Natural killer cell (primary cell): ENCODE measurements at places on chromosomes 16 and 17. TPM values are rescaled to one million over a fixed set of nuclear protein-coding genes. Genes with fewer than 3 reads are reported as not detected.
A peak's percentile ranks its signal among the peaks of the same experiment; 100 is the strongest.

APOH gene
- not detected for total RNA-seq

DNA sequence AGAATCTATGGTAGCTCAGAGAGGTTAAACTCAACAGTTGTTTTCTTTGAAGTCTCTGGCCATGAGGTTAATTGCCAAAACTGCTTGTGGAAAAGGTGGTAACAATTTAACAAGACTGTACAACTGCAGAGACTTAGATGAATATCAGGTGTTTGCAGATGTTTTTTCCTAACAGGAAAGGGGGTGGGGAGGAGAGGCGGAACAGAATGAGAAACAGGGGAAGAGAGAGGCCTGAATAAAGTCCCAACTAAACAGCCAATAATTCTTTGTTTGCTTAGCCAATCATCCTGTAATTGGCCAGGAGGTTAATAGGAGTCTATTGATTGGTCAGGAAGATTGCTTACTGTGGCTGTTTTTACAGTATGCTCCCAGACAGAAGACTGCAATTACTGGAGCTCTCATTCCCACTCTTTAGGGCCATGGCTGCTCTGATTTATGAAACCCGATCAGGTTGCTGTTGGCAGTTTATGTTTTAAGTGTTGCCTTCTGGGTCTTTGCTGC lies 249.7 kb upstream of the TBX2 start:
- no peak for DNase-seq

HES7 gene
- total RNA-seq: 0.50 TPM

- DNase-seq: no peak
Observed at GRCh38 chr16:10339777-10340732, 45.8 kb upstream of the ATF7IP2 start.

GRCh38 chr17:68513932-68514331 lies 1.7 kb downstream of the PRKAR1A start:
- DNase-seq: no peak

- DNase-seq: no peak
Observed at GRCh38 chr17:68288375-68288774, 2.6 kb downstream of the SLC16A6 start.

DNA sequence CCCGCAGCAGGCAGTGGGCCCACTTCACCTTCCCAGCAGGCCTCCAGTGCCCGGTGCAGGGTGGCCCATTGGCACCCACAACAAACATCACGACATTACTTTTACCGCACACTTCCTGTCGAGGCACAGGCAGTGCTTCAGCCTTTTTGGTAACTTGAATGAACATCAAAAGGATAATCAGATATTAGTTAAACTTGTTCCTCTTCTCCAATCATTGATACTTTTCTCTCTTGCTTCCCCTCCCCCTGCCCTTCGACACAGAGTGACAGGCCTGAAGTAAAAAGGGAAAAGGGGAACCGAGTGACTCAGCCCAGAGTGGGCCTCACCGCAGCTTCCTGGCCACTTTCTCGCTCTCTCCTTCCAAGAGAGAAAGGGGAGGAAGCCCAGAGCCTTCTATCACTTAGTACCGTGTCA lies 507.0 kb downstream of the MAF start:
- DNase-seq: peak; percentile 47

KRT32 gene
- total RNA-seq: not detected

HIGD1B gene
- not detected for total RNA-seq

GRCh38 chr17:56222255-56222654 lies 69.0 kb downstream of the ANKFN1 start:
- no peak for DNase-seq

RBFOX1 gene
- not detected for total RNA-seq

GRCh38 chr16:84548971-84549844 lies 44.7 kb upstream of the MEAK7 start:
- peak; percentile 76 for DNase-seq

DNA sequence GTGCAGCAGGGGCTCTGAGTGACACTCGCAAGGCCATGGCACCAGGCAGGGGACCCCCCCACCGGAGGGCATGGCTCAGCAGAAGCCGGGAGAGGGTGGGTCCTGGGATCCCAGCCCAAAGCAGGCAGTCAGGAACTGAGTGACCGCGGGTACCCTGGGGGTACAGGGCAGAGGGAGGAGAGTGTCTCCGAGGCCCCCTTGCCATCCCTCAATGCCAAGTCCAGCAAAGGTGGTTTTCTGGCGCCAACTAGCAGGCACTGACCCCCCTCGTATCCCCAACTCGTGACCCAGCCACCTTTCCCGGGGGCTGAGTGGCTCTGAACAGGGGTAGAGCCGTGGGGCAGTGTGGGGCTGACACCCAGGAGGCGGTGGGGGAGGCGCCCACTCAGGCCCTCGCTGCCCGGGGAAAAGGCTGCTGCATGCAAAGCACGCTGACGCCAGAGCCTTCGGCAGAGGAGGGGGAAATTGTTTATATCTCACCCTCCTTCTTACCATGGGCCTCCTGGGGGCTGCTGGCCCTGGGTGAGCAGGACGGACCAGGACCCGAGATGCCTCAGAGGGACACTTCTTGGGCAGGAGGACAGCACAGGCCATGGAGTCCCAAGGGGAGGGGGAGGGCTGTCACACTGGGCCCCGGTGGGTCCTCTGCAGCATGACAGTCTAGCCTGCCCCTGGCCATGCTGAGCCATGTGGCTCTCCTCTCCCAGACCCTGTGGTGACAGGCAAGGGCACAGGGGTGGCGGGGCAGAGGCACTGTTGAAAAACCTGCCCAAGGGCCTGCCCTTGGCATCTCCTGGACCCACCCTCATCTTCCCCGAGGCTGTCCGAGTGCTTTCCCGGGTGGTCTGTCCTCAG lies 14.6 kb upstream of the ENPP7 start:
- no peak for DNase-seq

ELMO3 gene
- 1.9 TPM for total RNA-seq

DNA sequence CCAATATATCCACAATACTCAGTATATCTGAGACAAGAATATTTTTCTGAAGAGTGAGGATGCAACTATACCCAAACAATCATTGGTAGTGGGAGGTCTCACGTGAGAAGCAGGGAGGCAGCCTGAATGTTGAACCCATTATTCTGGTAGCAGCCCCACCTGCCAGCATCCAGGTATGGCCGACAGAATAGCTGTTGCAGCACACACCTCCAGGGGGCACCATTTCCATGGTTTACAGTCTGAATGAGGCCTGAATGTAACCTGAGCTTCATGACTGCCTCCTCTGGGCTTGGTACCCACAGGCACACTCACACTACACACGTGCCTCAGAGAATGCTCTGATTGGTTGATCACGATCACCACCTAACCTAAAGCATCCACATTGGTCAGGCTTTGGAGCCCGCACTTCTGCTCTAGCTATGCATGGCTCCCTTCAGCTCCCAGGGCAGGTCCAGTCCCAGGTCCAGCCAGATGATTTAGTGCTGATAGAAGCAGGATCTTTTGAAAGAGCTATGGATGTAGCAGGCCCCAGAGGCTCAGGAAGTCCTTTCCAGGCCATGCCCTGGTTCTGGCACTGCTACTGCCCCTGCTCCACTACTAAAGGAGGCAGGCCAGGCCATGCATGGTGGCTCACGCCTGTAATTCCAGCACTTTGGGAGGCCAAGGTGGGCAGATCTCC lies 11.0 kb upstream of the CBFB start:
- peak; percentile 91 for DNase-seq

SSTR5 gene
- not detected for total RNA-seq

DNA sequence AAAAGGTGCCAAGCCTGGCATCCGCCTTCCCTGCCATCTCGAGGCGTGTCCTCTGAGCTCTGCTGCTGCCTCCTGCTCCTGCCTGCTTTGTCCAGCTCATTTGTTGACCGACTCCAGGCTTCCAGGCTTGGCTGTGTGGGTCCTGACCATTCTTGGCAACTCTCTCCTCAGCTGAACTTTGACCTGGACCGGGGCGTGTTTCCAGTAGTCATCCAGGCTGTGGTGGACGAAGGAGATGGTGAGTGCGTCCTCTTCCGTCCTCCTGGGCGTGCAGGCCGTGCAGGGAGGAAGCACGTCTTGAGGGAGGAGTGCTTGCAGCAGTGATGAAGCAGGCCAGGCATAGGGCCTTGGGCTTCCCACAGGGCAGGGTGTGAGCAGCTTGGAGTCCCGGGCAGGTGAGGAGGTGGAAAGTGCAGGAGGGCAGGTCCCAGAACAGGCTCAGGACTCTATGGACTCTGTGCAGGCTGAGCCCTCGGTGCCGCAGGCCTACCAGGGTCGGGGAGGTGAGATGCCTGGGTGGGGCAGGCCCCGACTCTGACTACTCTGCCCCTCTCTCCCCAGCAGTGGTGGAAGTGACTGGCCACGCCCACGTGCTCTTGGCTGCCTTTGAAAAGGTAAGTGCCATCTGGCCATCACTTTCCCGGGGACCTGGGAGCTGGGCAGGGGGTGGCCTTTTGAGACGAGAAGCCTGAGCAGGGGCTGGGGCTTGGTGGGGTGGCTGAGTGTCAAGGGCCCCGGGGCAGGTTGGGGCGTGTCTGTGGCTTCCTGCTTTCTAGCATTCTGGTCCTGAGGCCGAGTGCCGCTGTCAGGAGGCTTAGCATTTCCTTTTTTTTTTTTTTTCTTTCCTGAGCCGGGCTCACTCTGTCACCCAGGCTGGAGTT lies 28.6 kb upstream of the NUDT16L1 start:
- DNase-seq: peak; percentile 78

DNA sequence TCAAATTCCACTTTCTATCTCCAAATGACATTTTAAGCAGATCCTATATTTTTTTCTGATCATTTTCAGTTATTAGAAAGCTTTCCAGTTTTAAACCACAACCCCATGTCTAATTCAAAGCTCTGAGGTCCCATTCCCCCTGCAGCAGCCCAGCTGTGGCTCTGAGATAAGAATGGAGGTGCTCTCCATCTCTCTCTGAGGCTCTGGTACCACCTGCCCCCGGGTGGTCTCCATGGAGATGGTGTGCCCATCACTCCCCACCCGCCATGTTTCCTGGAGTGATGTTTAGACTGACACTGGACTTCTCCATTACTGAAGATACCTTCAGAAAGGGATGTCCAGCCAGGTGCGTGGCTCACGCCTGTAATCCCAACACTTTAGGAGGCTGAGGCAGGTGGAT lies 68.1 kb upstream of the SEC14L1 start:
- DNase-seq: no peak

DNA sequence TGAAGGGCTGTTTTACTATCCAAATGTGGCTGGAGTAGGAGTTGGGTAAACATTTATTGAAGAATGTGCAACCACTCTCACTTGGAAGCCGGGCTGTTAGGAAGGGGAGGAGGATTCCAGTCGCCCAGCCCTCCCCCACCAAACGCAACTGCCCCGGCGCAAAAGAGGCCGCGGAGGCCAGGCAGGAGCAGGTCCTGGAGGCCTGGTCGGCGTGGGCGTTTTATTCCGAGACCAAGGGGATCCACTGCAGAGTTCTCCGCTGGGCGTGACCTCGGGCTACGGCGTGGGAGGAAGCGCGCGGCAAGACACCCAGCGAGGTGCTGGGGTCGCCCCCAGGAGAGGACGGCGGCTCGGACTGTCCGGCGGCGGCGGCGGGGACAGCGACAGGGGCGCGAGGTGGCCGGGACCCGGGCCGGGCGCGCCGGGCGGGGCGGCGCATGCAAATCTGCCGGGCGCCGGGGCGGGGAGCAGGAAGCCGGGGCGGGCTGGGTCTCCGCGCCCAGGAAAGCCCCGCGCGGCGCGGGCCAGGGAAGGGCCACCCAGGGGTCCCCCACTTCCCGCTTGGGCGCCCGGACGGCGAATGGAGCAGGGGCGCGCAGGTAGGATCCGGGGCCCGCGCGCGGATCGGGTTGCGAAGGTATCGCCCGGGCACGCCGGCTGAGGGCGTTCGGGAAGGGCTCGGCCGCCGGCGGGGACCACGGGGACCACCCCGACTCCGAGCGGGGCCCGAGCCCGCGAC lies at the start of gene IL4R:
Gene IL4R (plus strand): TSS at position 553 of the 739 bp plus-strand sequence. CDS start 26,230 bp downstream, outside the sequence.
- peak; percentile 83 for DNase-seq

DNA sequence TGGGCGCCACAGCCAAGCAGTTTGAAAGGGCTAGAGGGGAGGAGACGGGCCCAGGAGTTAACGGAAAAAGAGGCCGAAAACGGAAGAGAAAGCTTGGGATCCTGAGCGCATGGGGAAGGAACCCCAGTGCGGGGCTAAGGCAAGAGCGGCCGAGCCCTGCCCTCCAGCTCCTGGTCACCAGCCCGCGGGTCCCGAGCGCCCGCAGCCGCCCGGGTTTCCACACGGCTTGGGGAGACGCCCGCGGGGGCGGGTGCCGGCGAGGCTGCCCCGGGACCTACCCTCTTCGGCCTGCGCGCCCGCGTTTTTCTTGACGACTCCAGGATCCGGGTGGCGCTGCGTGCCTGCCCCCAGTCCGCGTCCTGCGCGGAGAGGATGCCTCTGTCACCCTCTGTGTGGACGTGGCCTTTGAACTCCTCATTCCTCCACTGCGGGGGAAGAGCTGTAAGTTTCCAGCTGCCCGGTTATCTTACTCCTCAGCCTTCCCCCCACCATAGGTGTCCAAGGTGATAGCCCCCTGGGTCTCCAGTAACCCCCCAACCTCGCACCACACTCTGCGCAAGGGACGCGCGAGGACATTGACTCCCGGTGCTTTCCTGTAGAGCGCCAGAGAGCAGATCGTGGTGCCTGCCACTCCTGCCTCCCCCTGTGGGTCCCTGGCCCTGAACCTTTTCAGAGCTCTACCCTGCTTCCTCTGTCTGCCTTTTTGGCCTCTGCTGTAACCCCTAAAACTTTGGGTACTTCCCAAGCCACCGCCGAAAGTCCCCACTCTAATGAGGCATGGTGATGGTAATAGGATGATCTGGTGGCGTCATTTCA lies 1.7 kb upstream of the CDH11 start:
- no peak for DNase-seq

PLD6 gene
- total RNA-seq: 0.84 TPM

DNA sequence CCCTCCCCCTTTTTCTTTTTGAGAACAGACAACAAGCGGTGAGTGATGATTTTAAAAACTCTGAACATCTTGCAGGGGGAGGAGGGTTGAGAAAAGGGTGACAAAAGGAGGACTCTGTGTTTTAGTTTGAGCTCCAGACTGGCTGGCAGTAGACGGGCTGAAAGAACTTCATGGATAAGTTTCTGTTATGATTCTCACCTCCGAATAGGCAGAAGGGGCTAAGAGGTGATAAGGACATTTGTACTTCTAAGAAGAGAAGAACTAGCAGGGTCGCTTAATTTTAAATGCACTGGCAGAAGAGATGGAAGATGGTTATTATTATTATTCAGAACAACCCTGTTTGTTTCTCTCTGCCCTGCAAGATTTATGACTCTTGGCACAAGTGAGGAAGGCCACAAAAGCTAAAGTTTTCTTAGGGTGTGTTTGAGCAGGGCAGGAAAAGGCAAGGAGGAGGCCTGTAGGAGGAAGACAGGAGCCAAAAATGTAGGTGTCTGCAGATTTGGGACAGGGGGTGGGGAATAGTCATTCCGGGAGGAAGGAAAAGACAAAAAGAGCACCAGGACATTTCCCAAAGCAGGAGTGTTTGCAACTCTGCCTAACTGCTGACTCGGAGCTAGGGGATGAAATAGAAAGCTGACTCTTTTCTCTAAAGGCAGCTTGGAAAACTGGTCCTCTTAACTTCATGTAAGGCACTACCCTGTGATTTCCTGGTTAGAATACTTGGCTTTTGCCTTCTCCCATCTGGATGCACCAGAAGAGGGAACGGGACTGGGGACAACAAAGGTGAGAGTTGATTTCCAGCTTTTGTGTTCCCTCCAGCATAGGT lies 11.9 kb upstream of the HOXB2 start:
- DNase-seq: no peak

GRCh38 chr17:48238933-48239602 lies 131.5 kb downstream of the SNX11 start:
- no peak for DNase-seq

- DNase-seq: no peak
Observed at GRCh38 chr16:75754141-75754540, 27.9 kb upstream of the CPHXL start.
